Stimulated activated CD8-positive, alpha-beta memory T cell treated with anti-CD3 and anti-CD28 coated beads, Interleukin-4, amount 100 ng/mL, for 1 hour (primary cell): ENCODE measurements at places on chromosomes 6 and 20.

GRCh38 chr6:5446362-5447075, 185.2 kb downstream of the FARS2 start:
- no peak for DNase-seq

DNA sequence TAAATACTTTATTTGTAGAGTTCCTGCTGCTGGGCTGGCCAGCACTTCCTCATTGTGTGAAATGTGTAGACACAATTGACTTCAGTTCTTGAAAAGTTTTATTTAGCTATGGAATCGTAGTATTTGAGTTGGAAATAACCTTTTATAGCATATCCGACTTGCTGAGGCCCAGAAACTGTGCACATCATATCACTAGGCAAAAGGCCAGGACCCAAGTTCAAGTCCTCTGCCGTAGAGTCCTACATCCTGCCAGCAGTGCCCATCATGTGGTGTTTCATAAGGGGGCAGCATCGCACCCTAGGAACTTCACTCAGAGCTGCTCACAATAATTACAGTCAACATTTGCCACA, 207.7 kb upstream of the SNX9 start:
- no peak for DNase-seq

GRCh38 chr6:149342525-149342924, 25.0 kb downstream of the TAB2 start:
- DNase-seq = no peak

- DNase-seq = no peak
Observed at GRCh38 chr6:136696783-136697364, 95.4 kb downstream of the MAP3K5 start.

GRCh38 chr6:151176911-151177770, 62.6 kb upstream of the AKAP12 start:
- DNase-seq = no peak

DNA sequence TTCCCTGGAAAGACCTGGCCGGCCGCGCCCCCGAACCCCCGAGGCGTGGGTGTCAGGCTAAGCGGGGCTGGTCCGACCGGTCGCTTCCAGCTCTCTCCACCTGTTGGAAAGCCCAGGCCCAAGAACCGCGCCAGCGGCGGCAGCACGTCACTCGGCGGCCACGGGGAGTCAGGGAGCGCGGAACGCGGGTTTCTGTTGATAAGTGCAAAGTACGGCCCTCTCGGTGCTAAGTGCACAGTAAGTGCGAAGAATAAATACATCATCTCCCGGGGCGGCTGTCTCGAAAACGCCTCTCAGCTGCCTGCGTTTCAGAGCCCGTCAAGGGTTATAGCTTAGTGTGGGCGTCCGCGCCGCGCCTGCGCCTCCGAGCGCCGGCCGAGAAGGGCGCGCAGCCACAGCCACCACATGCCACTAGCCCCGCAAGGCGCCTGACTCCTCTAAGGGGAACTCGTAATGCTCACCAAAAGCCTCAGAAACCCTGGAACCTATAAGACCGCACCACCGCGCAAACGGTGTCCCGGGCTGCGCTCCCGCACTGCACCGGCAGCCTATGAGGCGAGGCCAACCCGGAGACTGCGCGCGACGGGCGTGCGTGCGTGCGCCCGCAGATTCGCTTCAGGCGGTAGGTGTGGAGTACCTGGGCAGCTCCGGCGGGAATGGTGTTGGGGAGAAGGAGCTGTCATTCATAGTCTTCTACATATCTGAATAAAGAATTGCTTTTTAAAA, 9.2 kb upstream of the TBX18 start:
- no peak for DNase-seq

GRCh38 chr6:3406362-3406821, 50.5 kb downstream of the SLC22A23 start:
- DNase-seq = no peak

DNA sequence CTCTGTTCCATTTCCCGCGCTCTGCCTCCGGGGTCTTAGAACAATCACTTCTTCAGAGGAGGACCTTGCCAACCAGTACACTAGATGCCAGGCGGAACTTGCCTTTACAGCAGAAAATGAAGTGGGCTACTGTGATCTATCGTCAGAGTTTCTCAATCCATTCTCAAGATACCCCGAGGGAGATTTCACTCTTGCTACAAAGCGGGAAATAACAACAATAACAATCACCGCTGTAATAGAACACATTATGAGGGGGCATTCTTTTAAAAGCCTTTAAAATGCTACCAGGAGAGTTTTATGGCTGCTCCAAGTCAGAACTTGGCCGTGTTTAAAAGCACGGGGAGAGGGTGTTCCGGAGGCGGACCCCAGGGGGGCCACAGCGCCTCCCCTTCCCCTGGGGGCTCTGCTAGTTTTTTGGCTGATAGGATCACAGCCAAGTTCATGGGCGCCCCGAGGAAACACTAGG, 617.0 kb upstream of the AGPAT4 start:
- no peak for DNase-seq

DNA sequence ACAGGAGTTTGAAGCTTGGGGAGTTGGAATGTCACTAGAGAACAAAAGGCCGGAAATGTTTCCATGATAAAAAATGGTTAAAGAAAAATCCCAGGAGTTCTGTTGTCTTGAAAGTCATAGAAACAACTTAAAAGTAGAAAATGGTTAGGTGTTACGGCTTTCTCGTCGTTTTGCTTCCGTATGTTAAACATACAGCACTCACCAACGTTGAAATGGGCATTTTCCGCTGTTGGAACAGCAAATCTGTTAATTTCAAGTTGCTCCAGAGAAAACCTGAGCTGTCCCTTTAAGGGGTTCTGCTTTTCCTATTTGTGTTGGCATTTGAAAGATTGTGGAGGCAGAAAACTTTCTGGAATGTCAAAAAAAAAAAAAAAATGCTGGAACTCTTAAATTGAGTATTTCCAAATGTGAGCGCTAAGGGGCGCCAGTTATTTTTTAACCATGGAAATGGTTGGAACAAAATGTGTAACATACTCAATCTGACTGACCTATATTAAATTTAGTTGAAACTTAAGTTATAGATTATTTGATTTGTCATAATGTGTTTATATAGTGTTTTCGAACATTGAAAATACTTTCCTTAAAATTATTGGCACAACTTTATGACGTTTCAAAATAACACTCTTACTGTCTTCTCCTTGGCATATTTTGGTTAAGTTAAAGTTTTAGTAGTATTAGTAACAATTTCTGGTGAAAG, 2.2 kb downstream of the QKI start:
- no peak for DNase-seq

DNA sequence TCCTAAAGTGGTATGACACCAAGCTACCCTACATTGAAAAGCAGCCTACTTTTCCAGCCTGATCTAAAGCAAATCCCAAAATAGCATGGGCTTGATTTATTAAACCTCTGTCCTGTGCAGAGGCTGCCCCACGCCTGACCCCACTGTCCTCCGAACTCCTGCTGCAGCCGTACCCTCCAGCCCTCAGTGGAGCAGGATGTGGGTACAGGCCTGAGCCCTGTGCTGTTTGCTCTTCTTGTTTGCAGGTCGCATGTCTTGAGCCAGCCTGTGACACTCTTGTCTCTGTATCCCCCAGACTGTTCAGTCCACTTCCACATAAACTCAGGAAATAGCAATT, 61.2 kb downstream of the RPP40 start:
- no peak for DNase-seq

GRCh38 chr6:22072949-22073348, 223.9 kb downstream of the PRL start:
- DNase-seq = no peak

- DNase-seq = no peak
Observed at GRCh38 chr6:107655245-107655644, 165.3 kb downstream of the SOBP start.

GRCh38 chr20:17436664-17437063, 94.5 kb downstream of the BFSP1 start:
- no peak for DNase-seq

GRCh38 chr20:23637282-23638221, at the start of gene CST3:
TSS of gene CST3 (minus strand) at chr20:23637955. CDS start at chr20:23637862, 93 bp downstream.
- no peak for DNase-seq

DNA sequence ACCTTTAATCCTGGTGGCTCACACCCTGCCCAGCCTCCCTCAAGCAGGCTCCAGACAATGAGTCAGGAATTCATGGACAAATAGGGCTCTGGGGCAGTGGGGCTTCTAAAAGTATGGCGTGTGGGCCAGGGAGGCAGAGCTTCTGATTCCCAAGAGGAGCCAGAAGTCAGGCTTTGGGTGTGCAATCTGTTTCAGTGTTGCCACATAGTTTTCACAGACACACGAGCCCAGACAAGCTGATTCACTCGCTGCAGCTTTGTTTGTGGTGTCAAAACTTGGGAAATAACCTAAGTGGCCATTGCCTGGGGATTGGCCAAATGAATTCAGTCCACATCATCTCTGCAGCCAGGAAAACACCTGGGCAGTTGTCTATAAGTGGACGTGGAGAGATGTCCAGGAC, 9.2 kb downstream of the PEDS1 start:
- DNase-seq = no peak

DNA sequence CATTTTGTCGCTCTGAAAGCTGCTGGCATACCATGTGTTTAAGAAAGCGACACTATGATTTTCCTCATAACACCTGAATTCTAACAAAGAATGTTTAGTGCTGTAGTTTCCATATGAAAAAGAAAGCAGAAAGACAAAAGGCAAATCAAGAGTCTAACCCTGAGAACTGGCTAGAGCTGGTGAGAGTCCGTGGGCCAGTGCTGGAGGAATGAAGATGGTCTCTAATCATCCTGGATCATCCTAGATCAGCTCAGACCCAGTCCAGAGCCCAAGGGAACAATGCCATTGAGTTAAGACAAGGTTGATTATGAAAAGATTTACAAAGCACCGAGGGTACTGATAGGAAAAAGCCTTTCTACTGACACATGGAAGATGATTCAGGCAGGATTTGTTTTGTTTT, 73.0 kb upstream of the MYLIP start:
- no peak for DNase-seq

DNA sequence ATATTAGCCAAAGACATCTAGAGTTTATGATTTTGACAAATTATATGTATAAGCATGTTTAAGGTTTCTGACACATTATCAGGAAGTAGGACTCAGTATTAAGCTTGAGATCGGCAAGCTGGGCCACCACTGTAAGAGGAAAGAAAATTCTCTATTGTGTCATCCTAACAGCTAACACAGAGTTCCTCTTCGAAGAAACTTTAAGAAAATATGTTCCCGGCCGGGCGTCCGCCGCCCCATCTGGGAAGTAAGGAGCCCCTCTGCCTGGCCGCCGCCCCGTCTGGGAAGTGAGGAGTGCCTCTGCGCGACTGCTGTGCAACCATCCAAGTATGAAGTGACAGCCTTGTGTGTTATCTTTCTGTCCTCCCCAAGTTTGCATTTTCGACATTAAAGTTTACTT, 23.0 kb downstream of the USP49 start:
- DNase-seq = no peak

DNA sequence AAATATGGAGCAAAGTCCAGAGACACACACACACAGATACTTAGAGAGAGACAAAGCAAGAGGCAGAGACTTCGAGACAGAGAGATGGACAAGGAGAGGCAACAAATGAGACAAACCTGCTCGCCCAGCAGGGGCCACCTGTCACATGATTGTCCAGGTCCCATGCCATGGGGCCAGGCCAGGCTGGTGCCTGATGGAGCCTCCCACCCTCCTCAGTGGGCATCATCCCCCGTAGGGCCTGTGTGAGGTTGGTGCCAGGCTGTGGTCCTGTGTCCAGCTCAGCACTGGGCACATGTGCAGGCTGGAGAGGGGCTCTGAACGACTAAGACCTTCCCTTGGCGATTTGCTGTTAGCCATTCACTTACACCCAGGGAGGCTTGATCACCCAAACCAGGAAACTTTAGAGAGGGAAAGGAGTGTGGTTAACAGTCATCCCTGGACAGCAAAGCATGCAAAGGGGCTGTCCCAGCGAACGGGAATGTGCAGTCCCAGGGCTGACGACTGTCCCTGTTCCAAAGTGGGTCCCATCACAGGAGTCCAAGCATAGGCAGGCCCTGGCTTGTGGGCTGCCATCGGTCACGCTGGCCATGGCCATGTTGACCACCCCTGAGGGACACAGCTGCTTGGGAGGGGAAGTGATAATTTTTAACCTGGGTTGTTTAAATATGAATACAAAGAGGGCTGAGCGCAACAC, 38.4 kb upstream of the PHACTR3 start:
- DNase-seq = no peak

GRCh38 chr6:12943549-12943948, 227.0 kb downstream of the PHACTR1 start:
- DNase-seq = no peak

GRCh38 chr20:63059684-63060056, 52.9 kb upstream of the BHLHE23 start:
- no peak for DNase-seq

DNA sequence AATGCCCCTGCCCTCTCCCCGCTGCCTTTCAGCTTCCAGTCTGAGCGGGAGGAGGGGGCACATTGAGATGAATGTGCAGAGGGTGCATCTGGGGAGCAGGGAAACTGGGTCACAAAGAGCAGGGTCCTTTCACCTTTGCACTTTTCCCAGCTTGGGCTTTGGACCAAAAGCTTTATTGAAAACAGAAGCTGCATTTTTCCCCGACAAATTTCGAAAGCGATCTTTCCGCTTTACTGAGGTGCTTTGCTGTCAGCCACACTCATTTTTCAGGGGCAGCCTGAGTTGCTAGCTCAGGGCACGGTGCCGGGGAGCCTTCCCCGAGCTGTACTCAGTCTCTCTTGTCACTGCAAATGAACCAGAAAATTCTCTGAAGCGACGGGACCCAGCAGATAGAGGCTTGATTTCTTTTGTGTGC, 283.7 kb upstream of the SOX4 start:
- no peak for DNase-seq

DNA sequence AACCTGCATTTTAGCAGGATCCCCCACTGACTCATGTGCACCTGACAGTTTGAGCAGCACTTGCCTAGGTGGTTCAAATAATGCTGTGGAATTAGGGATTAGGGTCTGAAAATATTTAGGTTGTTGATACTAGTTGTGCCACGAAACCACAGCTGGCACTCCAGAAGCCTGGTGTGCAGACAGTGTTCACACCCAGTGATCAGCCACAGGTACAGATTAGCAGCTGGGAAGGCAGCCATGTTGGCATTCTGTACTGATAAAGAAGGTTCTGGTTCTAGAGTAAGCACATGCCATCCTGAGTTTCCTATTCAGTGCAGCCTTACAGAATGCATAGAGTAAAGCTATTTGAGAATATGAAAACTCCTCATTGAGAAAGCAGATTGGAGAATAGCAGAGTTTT, 30.1 kb downstream of the TMEM74B start:
- DNase-seq = no peak

- DNase-seq = no peak
Observed at GRCh38 chr6:31090973-31091364, 21.4 kb downstream of the C6orf15 start.

- DNase-seq = no peak
Observed at GRCh38 chr20:62117362-62117646, 5.0 kb upstream of the LSM14B start.
